ENCODE measurements at places on chromosomes 3 and 15. TPM values are rescaled to one million over a fixed set of nuclear protein-coding genes. Genes with fewer than 3 reads are reported as not detected.
A peak's percentile ranks its signal among the peaks of the same experiment; 100 is the strongest.

GRCh38 chr3:185825639-185826481 is 1.0 kb upstream of the IGF2BP2 start:
- peak; percentile 35 for DNase-seq

- no peak for DNase-seq
Measured at GRCh38 chr3:12369598-12369997, 80.7 kb downstream of the PPARG start.

DNA sequence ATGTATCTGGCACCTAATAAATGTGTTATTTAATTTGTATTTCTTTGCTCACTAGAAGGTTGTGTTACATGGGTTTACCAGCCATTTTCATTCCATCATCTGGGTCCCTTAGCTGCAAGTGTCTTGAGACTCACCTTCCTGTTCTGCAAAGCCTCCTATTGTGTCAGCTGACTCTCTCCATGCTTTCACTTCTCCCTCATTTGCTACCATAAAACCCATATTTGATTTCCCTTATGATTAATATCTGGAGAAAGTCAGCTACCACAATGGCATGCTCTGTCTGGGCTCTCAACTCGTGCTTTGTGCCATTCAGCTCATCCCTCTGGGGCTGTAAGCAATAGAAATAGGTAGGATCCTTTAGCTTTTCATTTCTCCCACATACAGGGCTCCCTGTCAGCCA is 79.5 kb upstream of the EIF1B start:
- no peak for DNase-seq

HCN4 gene
- not detected for total RNA-seq

SERPINI2 gene
- not detected for total RNA-seq

CALML4 gene
- total RNA-seq, result 1.5 TPM

ISY1 gene
- total RNA-seq, result 28.2 TPM

LARP6 gene
- total RNA-seq, result not detected
